ENCODE measurements at places on chromosomes 5 and 9. TPM values are rescaled to one million over a fixed set of nuclear protein-coding genes. Genes with fewer than 3 reads are reported as not detected.

ADRA1B gene
- not detected for polyA plus RNA-seq

DNA sequence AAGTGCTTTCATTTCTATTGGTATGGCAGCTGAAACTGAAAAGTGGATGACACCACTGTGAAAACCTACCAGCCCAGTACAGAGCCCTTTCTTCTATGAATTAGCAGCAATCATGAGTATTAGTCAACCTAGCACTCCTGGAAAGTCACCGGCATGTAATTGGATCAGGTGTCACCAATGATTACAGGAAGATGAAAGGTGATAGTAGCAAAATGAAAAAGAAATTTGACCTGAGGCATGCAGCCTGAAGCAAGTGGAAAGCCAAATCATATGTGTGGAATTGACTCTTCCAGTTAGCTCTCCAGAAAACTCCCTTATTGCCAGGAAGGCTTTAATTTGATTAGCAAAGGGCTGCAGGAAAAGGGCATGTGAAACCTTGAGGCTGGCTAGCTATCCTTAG is 81.2 kb upstream of the NAA35 start:
- DNase-seq = no peak

GRCh38 chr5:134510970-134511795 is 14.3 kb upstream of the JADE2 start:
- no peak for DNase-seq

- no peak for DNase-seq
Measured at GRCh38 chr9:96082516-96083232, 207.2 kb downstream of the ERCC6L2 start.
